ENCODE measurements at places on chromosomes 12 and 14. TPM values are rescaled to one million over a fixed set of nuclear protein-coding genes. Genes with fewer than 3 reads are reported as not detected.

Gene PIK3C2G
- total RNA-seq: not detected

Gene CPNE6
- total RNA-seq: not detected

Gene ADAM21
- not detected for total RNA-seq

Gene AMN
- total RNA-seq: not detected

Gene TMEM132C
- total RNA-seq: not detected

Gene MSI1
- total RNA-seq: not detected

Gene PRICKLE1
- total RNA-seq: 69.0 TPM

Gene HOXC6
- total RNA-seq: 0.58 TPM

Gene LBHD2
- total RNA-seq: not detected

Gene APAF1
- total RNA-seq: 32.1 TPM

Gene ZDHHC22
- total RNA-seq: 0.24 TPM

Gene ANKRD9
- 25.9 TPM for total RNA-seq

Gene DNAJC22
- 1.3 TPM for total RNA-seq

Gene GALNT9
- not detected for total RNA-seq

Gene ARHGAP9
- not detected for total RNA-seq

Gene RPS6KA5
- 8.8 TPM for total RNA-seq

Gene KRT3
- not detected for total RNA-seq

Gene ABHD12B
- not detected for total RNA-seq

Gene KCNJ8
- not detected for total RNA-seq

Gene FANCM
- total RNA-seq: 13.7 TPM

Gene MANSC4
- 0.65 TPM for total RNA-seq

Gene OR4E2
- not detected for total RNA-seq

Gene IL31
- not detected for total RNA-seq

Gene PHLDA1
- total RNA-seq: 30.8 TPM

Gene PMCH
- total RNA-seq: 1.8 TPM

Gene PTCSC3
- total RNA-seq: not detected

Gene GLT8D2
- 1.5 TPM for total RNA-seq

Gene GPD1
- not detected for total RNA-seq

Gene CLEC2A
- not detected for total RNA-seq

Gene OGFOD2
- 24.1 TPM for total RNA-seq

Gene DPPA3
- total RNA-seq: not detected

Gene BDKRB2
- total RNA-seq: 0.39 TPM

Gene FGD4
- total RNA-seq: 44.8 TPM

Gene RPGRIP1
- total RNA-seq: not detected

Gene NKX2-1
- total RNA-seq: not detected

Gene DENR
- 70.3 TPM for total RNA-seq

Gene CEBPE
- not detected for total RNA-seq

Gene LTB4R
- 10.5 TPM for total RNA-seq

Gene RNF34
- total RNA-seq: 51.1 TPM

Gene E2F7
- 19.8 TPM for total RNA-seq

Gene AMIGO2
- 8.7 TPM for total RNA-seq

Gene PRH2
- not detected for total RNA-seq
